GF-D8 (cell line): ENCODE measurements at places on chromosomes 13 and 19.

DNA sequence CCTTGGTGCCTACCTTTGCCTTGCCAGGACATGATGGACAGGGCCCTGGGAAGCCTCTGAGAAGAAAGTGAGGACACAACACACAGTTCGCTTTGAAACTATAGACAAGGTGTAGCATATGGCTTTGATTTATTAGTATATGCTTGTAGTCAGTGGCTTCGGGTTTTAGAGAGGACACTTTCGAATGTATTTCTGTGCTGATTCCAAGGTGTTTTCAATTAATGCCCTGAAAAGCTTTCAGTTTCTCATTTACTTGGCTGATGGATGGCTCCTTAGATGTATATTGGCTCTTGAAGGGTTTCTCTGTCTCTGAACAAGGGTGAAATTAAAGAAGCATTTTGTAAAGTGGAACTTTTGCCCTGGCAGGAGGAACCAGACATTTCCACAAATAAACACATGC, 106.9 kb downstream of the POSTN start:
- DNase-seq = no peak

GRCh38 chr19:50486823-50487515, 10.3 kb upstream of the GARIN5A start:
- no peak for DNase-seq

GRCh38 chr19:33374236-33374714, 766 bp downstream of the CEBPG start:
- DNase-seq = no peak

DNA sequence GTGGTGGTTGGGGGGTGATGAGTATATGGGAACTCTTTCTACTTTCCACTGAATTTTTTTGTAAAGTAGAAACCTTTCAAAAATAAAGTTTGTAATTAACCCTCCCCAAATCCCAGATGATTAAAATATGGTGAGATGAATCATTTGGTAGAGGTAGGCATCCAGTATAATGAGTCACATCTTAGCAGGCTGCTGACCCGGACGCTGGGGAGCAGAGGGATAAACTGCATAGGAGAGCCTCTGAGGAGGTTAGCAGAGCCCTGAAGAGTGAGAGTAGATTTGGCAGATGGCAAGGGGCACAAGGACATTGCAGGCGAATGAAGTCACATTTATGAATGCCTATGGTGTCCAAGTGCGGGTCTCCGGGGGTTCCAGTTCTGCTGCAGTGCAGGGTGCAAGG, 293.8 kb downstream of the FGF9 start:
- DNase-seq = no peak

DNA sequence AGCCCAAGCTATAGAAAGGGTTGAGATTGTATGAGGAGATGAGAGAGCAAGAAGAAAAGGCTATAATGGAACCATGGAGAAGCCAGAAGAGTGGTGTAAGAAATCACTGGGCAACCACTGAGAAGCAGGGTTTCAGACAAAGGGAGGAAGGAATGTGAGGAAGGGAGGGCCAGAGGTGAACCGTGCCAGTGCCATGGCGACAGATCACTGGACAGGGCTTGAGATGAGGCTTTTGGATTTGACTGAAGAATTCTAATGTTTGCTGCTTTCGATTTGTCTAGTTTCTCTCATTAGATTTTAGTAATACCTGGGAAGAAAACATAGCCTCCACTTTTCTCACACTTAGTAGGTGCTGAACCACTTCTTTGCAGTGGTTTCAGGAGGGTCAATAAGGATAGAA, 6.3 kb upstream of the GPR183 start:
- no peak for DNase-seq

- no peak for DNase-seq
These were observed 587.3 kb downstream of the EFNB2 start for GRCh38 chr13:105948143-105948542.

DNA sequence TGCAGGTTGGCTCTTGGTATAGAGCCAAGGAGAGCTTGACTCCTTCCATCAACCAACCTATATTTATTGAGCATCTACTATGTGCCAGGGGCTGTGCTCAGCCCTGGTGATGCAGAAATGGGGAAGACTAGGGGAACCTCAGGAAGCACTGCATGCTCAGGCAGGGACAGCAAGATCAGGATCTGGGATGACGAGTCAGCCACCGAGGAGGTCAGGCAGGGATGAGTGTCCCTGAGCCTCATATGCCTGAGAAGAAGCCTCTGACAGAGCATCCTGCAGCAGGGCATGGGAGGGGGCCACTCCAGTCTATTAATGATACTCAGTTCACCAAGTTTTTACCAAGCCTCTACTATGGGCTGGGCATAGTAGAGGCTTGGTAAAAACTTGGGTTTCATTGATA, 158.1 kb downstream of the KATNAL1 start:
- no peak for DNase-seq

DNA sequence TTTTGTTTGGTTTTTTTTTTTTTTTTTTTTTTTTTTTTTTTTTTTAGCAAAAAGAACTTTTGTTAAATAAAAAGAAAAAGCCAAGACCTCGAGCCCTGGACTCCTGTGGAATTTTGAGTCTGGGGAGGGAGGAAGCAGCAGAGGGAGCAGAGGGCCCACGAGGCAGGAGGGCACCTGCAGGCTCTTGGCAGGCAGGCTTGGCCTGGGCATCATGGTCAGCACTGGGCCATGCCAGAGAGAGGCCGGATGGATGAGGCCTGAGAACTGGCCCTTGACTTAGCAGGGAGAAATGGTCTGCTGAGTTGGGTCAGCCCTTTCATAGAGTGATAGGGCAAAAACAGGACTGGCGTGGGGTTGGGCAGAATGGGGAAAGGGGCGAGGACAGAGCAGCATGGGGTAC, 100.4 kb downstream of the GPR12 start:
- DNase-seq = no peak

DNA sequence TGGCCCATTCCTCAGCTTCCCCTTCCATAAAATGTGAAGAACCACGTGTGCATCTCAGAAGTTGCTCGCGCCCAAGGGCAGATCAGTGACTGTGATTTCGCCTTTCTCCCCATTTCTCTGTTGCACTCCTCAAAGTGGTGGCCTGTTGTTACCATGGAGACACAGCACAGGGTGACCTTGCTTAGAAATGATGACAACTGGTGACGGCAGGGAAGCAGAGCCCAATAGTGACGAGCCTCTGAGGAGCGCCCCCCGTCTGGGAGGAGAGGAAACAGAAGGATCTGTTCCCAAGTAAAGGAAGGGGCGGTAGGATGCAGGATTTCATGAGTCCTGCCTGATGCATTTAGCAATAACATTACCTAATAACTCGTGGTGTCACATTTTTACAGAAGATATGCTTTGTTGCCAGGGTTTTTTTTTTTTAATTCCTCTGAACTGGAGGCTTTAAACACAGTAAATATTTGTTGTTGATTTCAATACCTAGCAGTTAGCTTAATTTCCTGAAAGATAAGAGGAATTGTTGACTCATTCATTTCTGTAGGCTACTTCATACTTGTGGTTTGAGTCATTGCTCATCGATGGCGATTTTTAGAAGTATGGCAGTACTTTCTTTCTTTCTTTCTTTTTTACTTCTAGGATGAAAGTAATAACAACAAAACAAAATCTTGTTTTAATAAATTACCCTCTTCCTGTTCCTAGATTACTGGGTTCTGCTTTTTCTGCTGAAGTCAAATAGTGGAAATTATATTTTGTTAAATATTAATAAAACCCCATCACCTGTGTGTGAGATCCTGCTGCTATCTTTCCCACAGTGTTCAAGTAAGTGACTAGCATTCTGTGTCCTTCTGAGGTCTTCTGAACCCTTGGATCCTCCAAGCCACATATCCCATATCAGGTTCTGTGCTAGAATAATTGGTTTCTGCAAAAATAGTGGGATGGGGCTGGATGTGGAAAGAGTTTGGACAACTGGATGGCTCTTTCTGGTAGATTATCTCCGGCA, 36.0 kb downstream of the MBNL2 start:
- DNase-seq = no peak

DNA sequence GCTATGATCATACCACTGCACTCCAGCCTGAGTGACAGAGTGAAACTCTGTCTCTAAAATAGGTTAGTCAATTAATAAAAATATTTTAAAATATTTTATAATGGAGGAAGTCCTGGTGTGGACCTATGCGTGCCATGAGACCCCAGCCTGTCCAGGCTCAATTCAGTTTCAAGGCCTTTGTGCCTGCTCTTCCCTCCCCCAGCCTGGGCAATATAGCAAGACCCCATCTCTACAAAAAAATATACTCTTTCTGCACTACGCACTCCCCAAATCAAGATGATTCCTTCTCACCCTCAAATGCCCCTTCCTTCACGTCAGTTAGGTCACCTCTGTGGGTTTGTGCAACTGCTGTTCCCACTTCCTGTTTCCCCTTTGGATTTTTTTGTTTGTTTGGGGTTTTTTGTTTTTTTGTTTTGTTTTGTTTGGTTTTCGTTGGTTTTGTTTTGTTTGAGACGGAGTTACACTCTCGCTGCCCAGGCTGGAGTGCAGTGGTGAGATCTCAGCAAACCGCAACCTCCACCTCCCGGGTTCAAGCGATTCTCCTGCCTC, 1.4 kb upstream of the HSH2D start:
- DNase-seq = no peak

DNA sequence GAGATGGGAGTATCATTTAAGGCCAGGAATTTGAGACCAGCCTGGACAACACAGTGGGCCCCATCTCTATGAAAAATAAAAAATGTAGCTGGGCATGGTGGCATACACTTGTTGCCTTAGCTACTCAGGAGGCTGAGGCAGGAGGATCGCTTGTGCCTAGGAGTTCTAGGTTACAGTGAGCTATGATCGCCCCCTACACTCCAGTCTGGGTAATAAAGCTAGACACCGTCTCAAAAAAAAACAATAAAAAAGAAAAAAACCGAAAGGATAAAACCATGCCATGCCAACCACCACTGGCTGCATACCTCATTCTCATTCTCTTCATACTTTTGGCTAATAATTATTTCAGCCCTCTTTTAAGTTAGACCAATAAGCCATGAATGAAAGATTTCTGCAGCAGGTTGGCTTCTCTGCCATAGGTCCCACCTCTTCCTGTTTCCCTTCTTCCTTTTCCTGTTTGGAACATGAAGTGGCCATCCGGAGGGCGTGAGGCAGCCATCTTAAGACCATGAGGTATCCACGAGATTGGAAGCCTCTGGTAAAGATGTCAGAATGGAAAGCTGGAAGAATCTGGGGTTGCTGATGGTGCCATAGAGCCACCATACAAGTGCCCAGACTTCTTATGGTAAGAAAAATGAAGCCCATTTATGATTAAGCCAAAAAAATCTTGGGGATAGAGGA, 171.3 kb downstream of the CACNA1A start:
- DNase-seq = no peak

GRCh38 chr19:32421589-32422361, 16.2 kb downstream of the DPY19L3 start:
- DNase-seq = peak; percentile 99

DNA sequence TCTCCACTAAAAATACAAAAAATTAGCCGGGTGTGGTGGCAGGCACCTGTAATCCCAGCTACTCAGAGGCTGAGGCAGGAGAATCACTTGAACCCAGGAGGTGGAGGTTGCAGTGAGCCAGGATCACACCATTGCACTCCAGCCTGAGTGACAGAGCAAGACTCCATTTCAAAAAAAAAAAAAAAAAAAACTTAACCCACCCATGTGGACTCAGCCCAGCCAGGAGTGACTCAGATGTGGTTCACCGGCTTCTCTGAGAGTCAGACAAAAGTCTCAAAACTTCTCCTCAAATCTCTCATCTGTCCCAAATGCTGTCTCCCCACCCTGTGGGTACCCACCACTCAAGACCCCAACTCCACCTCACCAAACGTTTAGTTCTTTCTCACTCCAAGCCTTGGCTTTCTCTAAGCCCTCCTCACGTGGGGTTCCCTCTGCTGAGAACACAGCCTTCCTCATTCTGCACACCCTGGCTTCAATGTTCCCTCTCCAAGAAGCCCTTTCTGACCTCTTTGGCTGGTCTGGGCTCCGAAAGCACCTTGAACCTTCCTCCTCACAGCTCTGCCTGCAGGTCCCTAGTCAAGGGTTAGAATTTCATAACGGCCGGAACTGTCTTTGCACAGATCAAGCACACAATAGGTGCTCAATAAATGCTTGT, 11.1 kb upstream of the RAB3A start:
- DNase-seq = no peak

DNA sequence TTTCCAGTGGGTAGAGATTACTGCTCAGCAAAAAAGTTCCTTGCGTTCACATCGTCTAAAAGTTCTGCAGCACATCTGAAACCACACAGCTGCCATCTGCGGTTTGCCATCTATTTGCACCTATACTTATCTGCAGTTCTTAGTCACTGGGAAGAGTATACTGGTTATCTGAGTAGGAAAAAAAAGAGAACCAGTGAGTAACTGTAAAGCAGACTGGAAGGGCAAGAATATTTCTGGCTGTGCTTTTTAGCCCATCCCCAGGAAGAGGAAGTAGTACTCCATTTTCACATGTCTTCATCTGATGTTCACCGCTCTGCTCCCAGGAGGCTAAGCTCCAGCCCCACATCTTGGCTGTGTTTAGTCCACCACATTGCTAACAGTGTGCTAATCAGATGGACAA, 35.6 kb downstream of the EFNB2 start:
- DNase-seq = peak; percentile 96

- no peak for DNase-seq
These were observed 63.4 kb upstream of the TNFRSF19 start for GRCh38 chr13:23506807-23507291.

DNA sequence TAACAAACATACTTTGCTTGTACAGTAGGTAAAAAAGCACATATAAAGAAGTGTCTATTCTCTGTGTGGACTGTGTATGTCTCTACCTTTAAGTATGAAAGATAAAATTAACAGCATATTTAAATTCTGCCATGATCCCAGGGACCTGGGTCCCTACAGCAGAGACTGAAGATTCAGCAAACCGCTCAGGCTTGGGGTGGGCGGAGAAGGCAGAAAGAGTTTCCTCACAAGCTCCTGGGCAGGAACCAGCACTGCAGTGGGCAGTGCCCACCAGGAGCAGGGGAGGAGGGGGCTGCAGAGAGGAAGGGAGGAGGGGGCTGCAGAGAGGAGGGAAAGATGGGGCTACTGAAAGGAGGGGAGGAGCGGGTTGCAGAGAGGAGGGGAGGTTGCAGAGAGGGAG, 44.6 kb upstream of the GRTP1 start:
- no peak for DNase-seq

GRCh38 chr19:15120135-15121026, 13.2 kb downstream of the SYDE1 start:
- DNase-seq = no peak

GRCh38 chr13:19834704-19835103, 28.7 kb downstream of the ZMYM5 start:
- no peak for DNase-seq

GRCh38 chr13:113474179-113474578, 16.3 kb downstream of the DCUN1D2 start:
- DNase-seq = peak; percentile 96

DNA sequence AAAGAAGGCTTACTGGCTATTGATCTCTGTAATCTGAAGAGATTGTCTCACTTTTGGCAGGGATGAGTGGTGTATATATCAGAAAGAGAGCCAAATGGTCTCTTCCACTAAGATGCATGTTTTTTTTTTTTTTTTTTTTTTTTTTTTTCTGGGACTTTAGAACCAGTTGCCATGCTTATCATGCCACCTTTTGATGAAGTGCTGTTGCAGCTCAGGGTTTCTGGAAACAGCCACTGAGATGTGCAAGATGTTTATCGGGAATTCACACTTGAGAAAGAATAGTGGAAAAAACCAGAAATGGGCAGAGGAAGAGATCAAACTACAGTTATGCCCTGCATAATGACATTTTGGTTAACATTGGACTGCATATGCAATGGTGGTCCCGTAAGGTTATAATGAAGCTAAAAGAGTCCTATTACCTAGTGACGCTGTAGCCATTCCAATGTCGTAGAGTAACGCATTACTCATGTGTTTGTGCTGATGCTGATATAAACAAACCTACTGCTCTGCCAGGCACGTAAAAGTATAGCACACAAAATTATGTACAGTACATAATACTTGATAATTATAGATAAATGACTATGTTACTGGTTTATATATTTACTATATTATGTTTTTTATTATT, 121.0 kb downstream of the KLF5 start:
- DNase-seq = no peak
